ENCODE measurements at places on chromosomes 3 and 15. TPM values are rescaled to one million over a fixed set of nuclear protein-coding genes. Genes with fewer than 3 reads are reported as not detected.

DNA sequence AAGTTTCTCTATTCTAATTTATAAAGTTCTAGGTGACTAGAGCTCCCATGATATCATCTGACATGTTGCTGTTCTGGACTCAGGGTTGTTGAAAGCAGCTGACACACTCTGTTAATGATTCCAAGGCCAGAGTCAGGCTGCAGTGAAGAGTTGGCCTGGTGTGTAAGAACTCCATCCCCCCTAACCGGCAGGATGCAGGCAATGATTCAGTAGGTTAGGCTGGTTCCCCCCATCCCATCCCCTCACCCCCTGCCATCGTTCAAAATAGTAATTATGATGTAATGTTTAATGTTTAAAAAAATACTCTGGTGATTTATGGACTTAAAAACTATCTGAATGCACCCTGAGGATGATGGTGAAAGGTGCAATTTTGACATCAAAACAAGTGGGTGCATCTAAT lies 4.6 kb upstream of the TRIM71 start:
- no peak for DNase-seq

DNA sequence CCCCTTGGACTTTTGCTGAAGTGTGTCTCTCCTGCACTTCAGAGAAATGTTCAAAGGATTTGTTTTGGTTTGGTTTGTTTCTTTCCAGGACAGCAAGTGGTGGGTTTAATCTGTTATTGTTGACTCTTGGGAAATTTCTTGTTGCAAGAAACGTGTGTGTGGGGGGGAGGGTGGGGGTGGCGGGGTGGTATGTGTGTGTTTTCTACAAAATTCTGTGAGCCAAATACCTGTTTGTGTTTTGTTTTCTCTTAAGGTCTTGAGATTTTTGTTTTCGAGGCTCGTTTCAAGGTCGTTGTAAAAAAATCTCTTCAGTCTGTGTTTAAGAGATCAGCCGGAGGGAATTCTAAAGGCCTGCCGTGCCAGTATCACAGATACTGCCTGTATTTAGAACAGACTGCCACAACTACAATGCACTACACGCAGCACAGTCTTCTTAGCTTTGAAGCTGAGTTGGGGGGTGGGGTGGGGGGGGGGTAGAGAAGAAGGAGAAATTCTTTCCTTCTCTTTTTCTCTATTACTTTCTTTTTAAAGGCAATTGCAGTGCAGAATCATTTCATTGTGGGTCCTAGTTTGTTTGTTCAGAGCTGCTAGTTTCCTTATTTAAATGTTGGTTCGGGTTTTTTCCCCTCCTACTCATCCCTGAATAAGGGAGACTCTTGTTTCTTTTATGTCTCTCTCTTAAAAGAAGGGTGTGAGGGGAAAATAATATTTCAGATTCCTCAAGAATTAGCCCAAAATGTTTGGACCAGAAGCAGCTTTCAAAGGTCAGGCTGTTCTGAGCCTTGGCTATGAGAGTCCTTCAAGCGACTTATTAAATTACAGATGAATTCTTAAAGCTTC lies 1.4 kb upstream of the BCL6 start:
- peak; percentile 29 for DNase-seq

- peak; percentile 71 for DNase-seq
These were observed 3.3 kb upstream of the SKIC8 start for GRCh38 chr15:78302579-78303312.

UROC1 gene
- not detected for total RNA-seq

- no peak for DNase-seq
These were observed 242.0 kb upstream of the SEMA6D start for GRCh38 chr15:47475336-47475735.

CIAO2A gene
- total RNA-seq: 193 TPM

ABHD17C gene
- 3.5 TPM for total RNA-seq

- DNase-seq: peak; percentile 93
These were observed 119.7 kb upstream of the PHLDB2 start for GRCh38 chr3:111739311-111739911.

DNA sequence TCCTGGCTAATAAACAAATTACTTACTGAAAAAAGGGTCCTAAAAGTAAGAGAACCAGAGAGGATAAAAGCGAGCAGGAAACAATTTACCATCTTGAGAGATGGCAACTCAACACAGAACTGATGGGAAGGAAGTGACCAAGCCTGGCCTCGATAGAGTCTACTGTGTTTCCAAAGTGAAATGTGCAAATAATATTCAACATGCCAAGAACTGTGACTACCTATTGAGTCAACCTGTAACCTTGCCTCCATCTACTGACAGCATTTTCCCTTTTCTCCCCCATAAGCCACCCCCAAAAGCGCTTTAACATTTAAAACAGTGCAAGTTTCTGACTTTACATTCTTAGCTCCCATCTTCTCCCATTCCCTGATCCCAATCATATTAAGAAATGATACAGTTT lies 75.4 kb upstream of the PSMD6 start:
- DNase-seq: no peak

GOLGA8R gene
- total RNA-seq: not detected

EEF1AKMT4 gene
- total RNA-seq: 19.5 TPM

GRCh38 chr3:192188218-192188835 lies 539.0 kb downstream of the FGF12 start:
- DNase-seq: peak; percentile 59

GRCh38 chr15:98727115-98728040 lies 79.0 kb downstream of the IGF1R start:
- peak; percentile 91 for DNase-seq

USP50 gene
- not detected for total RNA-seq

DNA sequence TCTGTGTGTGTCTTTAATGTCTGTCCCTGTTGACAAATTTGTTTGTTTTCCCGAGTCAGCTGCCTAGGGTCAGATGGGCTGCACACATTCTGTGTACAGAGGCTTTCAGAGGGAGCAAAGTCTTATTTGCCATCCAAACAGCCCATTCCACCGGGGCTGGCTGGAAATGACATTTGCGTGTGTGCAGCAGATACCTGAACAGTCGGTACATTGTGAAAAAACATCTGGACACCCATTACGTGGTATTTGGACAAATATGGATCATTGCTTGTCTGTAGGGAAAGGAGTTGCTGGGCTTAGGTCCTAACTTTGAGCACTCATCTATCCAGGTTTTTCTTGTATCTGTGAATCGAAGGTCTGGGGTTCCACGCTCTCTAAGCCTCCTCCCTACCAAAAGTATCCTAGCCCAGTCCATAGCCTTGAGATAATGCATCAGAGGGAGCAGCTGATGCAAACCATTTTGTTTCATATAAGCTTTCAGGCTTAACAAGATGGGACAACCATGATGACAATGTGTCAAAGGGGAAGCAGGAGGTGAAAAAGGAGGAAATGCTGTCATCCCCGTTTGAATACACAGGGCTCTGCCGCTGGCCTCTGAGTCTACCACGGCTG lies 22.2 kb upstream of the CMTM8 start:
- DNase-seq: no peak

DNA sequence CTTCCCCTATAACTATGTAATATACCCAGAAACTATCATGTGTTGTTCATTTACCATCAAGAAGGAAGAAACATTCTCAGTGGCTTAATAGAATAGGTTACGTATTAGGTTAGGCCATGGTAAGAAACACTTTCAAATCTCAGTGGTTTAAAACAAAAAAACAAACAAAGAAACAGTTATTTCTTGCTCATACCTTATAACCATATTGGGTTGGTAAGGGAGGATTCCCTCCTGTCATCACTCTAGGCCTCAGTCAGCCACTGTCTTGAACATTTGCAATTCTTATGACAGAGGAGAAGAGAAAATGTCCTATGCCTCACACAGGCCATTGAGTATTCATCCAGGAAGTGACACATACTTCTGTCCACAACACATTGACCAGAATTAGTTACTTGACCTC lies 727.7 kb upstream of the NECTIN3 start:
- no peak for DNase-seq

EFHB gene
- total RNA-seq: not detected

DNA sequence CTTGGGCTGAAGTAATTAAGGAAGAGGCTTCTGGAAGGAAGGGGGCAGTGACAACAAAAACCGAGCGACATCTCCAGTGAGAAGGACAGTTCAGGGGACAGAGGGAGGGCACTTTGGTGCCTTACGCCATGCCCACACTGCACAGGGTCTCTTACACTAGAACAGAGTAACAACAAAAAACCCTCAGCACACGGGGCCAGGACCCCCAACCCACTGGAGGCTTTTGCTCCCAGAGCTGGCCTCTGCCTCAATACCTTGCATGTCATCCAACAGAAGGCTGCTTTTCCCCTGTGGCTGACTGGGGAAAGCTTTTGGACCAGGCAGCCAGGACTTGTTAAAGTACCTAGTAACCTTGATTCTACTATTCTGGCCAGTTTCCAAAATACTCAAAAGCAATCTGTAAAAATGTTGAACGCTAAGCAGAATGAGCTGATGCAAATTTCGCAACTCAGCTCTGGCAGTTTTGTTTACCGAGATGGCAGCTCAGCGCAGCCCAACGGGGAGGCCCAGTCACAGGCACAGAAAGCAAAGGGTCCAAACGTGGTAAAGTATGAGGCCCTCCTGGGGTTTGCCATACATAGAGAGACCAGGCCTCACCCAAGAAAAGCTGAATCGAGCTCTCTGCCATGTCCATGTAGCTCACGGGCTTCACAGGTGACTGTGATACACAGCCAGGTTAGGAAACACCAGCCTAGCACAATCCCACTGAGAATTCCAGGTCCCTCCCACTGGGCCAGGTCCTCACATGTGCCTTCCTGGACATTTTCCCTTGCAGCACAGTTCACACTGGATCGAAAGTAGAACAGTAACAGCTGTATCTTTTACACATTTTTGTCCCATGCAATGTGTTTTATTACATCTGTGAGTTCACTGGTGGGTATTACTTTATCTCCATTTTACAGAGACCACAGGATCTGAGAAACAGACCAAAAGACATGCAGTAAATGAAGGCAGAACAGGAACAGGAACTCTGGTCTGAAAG lies 6.0 kb downstream of the CHCHD4 start:
- DNase-seq: peak; percentile 48

- DNase-seq: no peak
These were observed 128.5 kb downstream of the CDIN1 start for GRCh38 chr15:36707884-36708435.

ATP13A5 gene
- total RNA-seq: 0.04 TPM

SNRPN gene
- total RNA-seq: 228 TPM

- no peak for DNase-seq
These were observed 306.8 kb downstream of the TUSC7 start for GRCh38 chr3:117016378-117016777.

- no peak for DNase-seq
These were observed 68.0 kb downstream of the FNDC3B start for GRCh38 chr3:172107403-172107802.

All from H4 (cell line).